ENCODE measurements at places on chromosomes 12 and 14.

- no peak for DNase-seq
These were observed 46.1 kb downstream of the STX2 start for GRCh38 chr12:130792821-130793553.

GRCh38 chr12:48489012-48489411 is 6.7 kb downstream of the C12orf54 start:
- no peak for DNase-seq

GRCh38 chr12:59927032-59927431 is 331.2 kb downstream of the SLC16A7 start:
- DNase-seq: no peak

GRCh38 chr12:76144245-76144549 is 59.7 kb upstream of the NAP1L1 start:
- peak; percentile 92 for DNase-seq

DNA sequence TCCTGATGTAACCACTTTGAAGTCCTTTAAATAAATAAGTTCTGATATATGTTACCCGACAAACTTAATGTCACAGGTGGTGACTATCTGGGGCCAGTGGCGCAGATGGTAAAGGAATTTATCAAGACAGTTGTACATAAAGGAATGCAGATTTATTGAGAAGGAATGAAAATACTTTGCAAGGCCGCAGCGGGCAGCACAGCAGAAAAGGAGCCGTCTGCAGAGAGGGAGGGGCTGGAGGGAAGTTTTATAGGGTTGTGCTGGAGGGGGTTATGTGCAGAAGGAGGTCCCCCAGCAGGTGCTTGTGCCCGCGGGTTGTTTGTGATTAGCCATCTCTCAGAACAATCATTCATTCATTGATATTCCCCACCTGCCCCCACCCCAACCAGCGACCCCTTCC is 17.4 kb downstream of the GPRC5D start:
- DNase-seq: no peak

Data from RPMI8226 (cell line).